Neural crest cell (in vitro differentiated cells): ENCODE measurements at places on chromosomes 11 and 22. TPM values are rescaled to one million over a fixed set of nuclear protein-coding genes. Genes with fewer than 3 reads are reported as not detected.

The CBLIF gene
- total RNA-seq = not detected in 2 replicates

The TESMIN gene
- 4.2 and 6.8 TPM in 2 replicates for total RNA-seq

The MS4A12 gene
- total RNA-seq = not detected in 2 replicates

The SLC15A3 gene
- total RNA-seq = 7.4 and 10.4 TPM in 2 replicates

The PIK3C2A gene
- 76.8 and 80.2 TPM in 2 replicates for total RNA-seq

GRCh38 chr11:99631618-99632017 lies 610.9 kb downstream of the CNTN5 start:
- DNase-seq = no peak
- no peak overlapping the region for H3K4me3 ChIP-seq
- H3K4me1 ChIP-seq = no peaks in the 10 kb centered on the region
- H3K27me3 ChIP-seq = no peaks in the 10 kb centered on the region

GRCh38 chr11:2804701-2805387 lies 80.7 kb downstream of the CDKN1C start:
- H3K27ac ChIP-seq = peak overlapping the region; percentile 77
- DNase-seq = no peak
- H3K27me3 ChIP-seq = no peaks in the 10 kb centered on the region
- peak overlapping the region; percentile 57 for H3K4me3 ChIP-seq
- H3K4me1 ChIP-seq = peaks cover 37% of the 10 kb centered on the region

GRCh38 chr11:128399251-128400121 lies 187.9 kb downstream of the ETS1 start:
- H3K36me3 ChIP-seq = no peaks in the 10 kb centered on the region
- DNase-seq = no peak
- H3K27me3 ChIP-seq = no peaks in the 10 kb centered on the region
- H3K4me1 ChIP-seq = peaks cover 3% of the 10 kb centered on the region
- no peak overlapping the region for H3K27ac ChIP-seq

GRCh38 chr11:100674212-100674611 lies 12.9 kb upstream of the ARHGAP42 start:
- H3K36me3 ChIP-seq = no peaks in the 10 kb centered on the region
- no peak overlapping the region for H3K27ac ChIP-seq
- no peak overlapping the region for H3K4me3 ChIP-seq
- no peaks in the 10 kb centered on the region for H3K4me1 ChIP-seq

DNA sequence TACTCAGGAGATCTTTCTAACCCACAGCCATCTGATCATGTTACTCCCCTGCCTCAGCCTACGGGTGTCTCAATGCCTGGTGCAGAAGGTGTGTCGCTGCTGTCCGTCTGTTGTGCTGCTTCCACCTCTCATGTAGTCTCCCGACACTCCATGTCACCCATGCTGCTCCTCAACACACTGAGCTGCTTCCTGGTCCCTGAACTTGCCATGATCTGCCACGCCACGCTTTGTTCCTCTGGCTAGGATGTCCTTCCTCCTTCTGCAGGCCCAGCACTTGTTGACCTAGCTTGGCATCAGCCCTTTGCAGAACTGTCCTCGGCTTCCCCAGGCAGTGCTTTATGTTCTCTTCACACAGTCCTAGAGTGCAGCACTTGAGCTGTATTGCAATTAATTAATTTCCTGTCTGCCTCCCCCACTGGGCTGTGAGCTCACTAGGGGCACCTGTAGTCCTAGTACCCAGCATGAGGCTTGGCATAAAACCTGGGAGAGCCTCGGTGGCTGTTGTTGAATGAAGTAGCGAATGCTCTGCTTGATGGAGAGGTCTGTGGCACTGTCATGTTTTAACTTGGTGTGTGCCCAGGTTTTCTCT lies 9.5 kb downstream of the GTPBP1 start:
- H3K27ac ChIP-seq = no peak overlapping the region
- H3K4me1 ChIP-seq = peaks cover 38% of the 10 kb centered on the region
- DNase-seq = no peak
- H3K4me3 ChIP-seq = no peak overlapping the region

DNA sequence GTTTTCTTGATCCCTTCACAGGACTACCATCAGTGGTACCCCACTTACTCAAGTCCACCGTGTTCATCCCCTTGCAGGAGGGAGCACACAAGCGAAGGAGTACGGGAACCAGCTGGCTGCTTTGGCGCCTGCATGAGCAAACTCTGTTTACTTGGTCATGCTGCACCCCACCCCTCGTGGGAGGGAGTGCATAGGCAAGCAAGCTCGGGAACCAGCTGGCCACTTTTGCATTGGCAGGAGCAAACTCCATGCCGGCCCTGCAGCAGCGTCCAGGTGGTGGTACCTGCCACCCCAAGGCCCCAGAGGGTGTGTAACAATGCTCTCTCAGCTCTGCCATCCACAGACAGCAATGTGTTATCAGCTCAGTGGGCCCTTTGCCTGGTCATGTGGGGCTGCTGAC lies 737.8 kb downstream of the FAM181B start:
- no peaks in the 10 kb centered on the region for H3K4me1 ChIP-seq
- H3K27ac ChIP-seq = no peak overlapping the region
- no peaks in the 10 kb centered on the region for H3K36me3 ChIP-seq
- no peak overlapping the region for H3K4me3 ChIP-seq

DNA sequence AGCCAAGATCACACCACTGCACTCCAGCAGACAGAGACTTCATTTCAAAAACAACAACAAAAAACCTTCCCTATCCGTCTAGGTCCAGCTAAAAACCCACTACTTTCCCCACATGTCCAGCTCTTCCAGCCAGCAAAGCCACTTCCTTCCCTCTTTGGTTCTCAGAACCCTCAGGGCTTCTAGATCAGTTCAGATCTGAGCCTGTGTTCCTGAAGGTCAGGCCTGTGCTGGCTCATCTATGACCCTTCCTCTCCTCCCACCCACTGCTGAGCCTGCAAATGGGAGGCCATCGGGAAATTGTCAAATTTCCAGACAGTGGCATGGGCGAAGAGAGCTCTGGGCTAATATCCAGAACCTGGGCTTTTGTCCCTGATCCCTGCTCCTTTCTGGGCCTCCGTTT lies 37.8 kb downstream of the SLCO2B1 start:
- no peaks in the 10 kb centered on the region for H3K36me3 ChIP-seq
- H3K4me3 ChIP-seq = no peak overlapping the region
- H3K4me1 ChIP-seq = peaks cover 13% of the 10 kb centered on the region
- peak overlapping the region; percentile 57 for H3K27ac ChIP-seq

DNA sequence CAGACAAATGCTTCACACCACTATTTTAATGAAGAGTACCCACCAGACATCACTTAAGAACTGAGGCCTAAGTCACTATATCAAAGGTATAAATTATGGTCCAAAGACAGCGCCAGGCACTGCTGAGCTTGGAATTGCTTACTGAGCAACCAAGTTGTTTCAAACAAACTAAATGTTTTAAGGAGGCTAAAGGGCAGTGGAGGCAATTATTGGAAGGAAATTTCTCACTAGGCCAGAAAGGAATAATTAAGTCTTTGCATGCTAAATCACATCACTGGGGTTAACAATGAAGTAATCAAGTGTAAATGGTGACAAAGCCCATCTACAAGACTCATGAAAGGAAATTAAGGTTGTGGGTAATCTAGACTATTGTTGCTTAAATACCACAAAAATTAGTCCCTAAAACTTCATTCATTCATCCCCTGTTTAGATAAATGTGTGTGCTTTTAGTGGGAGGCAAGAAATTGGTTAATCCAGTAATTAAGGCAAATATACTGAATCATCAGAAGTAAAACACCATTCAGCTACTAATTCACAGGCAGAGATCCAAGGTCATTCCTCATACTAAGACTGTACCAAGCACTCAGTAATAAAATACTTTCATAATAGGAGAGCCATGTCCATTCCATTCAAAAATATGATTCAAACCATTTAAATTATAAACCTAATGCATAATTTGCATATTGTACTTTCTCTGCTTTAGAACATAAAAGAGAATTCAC lies 21.2 kb downstream of the LGR4 start:
- H3K36me3 ChIP-seq = no peaks in the 10 kb centered on the region
- peaks cover 35% of the 10 kb centered on the region for H3K4me1 ChIP-seq
- no peak overlapping the region for H3K4me3 ChIP-seq
- DNase-seq = no peak

DNA sequence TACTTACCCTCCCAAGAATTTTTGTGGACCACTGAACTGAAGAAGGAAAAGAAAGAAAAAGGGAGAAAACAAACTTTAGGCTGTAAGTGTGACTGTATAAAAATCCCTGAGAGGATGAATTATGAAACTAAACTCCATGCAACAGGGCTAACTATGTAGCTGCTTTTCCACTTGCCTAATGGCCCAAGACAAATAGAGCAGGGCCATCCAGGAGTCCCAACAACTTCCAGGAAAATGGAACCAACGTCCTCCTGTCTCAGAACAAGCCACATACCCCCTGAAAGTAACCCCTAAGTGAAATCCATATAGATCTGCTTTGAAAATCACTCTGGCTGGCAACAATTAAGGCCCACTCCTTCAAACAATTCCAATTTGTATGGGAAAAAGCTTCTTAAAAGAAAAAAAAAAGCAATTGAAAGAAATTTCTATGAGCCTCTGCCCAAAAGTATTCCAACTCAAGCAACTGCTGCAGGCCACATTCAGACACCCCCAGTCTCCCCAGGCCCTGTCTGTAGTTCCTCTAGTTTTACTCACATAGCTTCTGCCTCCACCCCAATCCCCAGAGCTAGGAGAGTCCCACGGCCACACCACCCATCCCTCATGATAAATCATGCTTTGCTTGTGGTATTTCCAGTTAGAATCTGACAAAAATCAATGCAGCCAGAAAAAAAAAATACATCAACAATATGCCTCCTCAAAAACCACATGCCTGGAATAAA lies 12.7 kb downstream of the RBFOX2 start:
- peaks cover 3% of the 10 kb centered on the region for H3K36me3 ChIP-seq
- peak overlapping the region; percentile 55 for H3K27ac ChIP-seq
- H3K4me3 ChIP-seq = peak overlapping the region; percentile 21
- no peaks in the 10 kb centered on the region for H3K27me3 ChIP-seq
- no peak for DNase-seq
- peaks cover 67% of the 10 kb centered on the region for H3K4me1 ChIP-seq

DNA sequence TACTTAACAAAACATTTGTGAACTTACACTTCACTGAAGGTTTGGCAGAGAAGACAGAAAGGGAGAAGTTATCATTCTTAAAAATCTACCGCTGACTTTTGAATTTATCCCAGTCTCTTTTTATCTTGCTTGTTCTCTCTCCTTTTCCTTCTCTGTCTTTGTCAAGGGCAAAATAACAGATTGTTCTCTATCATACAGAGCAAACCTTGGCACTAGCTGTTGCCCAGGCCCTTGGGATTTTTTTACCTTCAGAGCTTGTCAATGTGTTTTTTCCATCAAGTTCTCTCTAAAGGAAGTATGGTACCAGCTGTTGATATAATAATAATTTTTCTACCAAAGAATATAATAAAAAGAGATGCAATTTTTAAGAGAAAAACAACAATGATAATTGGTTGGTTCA lies 67.2 kb downstream of the PPME1 start:
- H3K36me3 ChIP-seq = peaks cover 18% of the 10 kb centered on the region
- H3K27me3 ChIP-seq = no peaks in the 10 kb centered on the region
- no peak overlapping the region for H3K27ac ChIP-seq
- H3K4me3 ChIP-seq = no peak overlapping the region
